NCI-H2171 treated with DMSO at 0.1 percent for 48 hours (cell line): ENCODE measurements at places on chromosomes 2 and 18.

DNA sequence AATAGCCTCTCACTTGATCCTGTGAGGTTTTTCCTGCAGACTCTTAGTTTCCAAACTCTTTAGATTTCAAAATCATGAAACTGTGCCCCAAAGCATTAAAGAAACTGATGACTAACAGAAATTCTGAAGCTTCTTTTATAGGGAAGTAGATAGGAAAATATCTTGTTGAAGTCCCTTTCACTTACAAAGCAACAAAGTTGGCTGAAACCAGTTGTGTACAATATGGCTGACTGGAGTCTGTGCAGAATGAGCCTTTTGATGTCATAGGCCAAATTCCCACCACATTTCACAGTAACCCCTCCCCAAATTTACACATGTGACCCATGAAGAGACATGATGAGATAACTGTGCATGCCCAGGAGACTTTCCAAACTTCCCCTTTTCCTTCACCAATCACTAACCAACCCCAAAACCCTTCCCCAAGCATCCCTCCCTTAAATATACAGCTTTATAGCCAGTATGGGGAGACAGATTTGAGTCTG is 61.7 kb upstream of the NCK2 start:
- DNase-seq = no peak

DNA sequence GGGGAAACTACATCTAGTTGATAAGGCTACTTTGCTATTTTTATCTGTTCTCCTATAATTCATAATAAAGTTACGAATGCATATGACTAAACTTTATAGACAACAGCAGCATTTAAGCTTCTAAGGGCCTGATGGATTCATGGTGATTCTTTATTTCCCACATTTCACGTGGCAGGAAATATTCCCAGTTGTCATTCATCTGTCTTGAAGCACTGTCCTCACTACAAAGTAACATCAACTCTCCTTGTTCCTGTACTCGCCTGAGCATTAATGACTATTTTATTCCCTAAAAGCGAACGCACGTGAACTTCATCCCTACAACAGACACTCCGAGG is 2.6 kb downstream of the SATB2 start:
- DNase-seq = no peak

- no peak for DNase-seq
These were observed 91.3 kb downstream of the TLK1 start for GRCh38 chr2:171069286-171069956.

DNA sequence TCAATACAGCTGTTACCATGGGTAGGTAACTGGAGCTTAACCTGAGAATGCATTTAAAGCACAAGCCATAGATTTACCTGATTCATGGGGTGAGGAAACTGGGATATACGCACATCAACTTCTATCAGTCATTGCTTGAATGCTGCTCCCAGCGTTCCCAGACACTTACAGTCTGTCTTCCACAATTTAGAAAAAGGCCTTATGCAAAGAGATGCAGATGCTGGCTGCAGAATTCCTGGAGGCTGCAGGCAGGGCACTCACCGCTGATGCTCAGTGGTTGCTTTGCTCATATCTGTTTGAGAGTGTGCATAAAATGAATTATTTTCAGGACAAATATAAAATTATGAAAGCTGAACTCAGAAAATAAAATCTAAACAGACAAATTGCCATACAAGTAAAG is 950.7 kb upstream of the PIK3C3 start:
- no peak for DNase-seq

- peak; percentile 70 for DNase-seq
These were observed 35.4 kb downstream of the PTPN18 start for GRCh38 chr2:130391058-130391871.

- DNase-seq = peak; percentile 94
These were observed at the start of gene GALNT13 for GRCh38 chr2:153871231-153872221. Gene GALNT13, plus strand, starts transcription at chr2:153871922.

- DNase-seq = no peak
These were observed 60.6 kb downstream of the FMNL2 start for GRCh38 chr2:152395572-152395971.

DNA sequence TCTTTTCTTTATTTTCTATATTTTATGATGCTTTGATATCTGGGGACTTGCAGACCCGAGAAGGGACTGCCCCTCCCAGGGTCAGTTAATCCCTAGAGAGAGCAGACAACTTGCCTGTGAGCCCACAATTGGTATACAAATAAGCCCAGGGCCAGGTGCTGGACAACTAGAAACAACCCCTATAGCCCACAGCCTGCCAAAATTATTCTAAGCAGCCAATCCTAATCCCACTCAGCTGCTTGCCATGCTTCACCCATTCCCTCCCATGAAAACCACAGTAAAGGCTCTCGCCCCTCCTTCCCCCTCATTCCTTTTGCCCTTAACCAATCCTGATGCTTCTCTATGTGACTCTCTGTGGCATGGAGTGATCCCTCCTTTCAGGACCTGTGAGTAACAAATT is 380.7 kb downstream of the RBM43 start:
- DNase-seq = no peak
